ENCODE measurements at places on chromosomes 7 and 10. TPM values are rescaled to one million over a fixed set of nuclear protein-coding genes. Genes with fewer than 3 reads are reported as not detected.

DNA sequence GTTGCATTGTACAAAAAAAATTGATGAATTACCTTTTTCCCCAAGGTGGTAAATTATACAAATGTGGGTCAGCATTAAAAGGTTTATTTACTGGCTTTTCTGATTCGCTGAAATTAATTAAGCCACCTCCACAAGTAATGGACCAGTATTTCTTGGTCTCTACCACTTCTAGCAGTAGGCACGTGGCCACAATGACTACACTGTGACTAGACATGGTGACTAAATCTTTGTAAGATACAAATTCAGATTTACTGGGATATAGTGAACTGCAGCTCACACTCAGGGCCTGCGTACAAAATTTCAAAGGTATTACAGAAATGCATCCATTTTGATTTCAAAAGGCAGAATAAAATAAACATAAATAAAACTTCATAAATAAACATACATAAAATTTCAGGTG lies 10.9 kb downstream of the HPSE2 start:
- DNase-seq = no peak

- no peak for DNase-seq
Measured at GRCh38 chr7:107660381-107661080, at the start of gene SLC26A4. Gene SLC26A4 (plus strand): TSS chr7:107660828. CDS start chr7:107661642, 814 bp downstream.

DNA sequence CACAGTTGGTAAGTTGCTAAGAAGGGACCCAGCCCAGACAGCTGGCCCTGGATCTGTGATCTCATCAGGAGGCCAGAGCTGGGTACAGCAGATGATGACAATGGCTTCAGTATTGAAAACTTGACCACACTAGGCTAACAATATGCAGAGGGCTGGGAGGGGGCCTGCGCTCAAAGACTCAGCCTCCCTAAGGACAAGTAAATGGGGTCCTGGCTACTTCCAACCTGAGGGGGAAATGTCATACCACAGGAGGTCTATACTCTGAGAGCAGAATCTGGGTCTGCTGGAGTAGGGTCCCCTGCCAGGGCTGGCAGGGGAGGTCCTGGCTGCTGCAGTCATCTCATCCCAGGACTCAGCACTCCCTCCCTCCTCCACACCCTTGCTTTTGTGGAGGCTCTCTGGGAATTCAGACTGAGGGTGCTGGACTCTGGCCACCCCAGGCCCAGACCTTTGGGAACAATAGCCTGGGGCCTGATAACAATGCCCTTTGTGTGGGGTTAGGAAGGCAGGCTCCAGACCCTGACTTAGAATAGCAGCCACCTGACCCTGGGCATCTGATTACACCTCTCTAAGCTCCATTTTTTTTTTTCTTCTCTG lies 1.4 kb downstream of the FXYD4 start:
- no peak for DNase-seq

DNA sequence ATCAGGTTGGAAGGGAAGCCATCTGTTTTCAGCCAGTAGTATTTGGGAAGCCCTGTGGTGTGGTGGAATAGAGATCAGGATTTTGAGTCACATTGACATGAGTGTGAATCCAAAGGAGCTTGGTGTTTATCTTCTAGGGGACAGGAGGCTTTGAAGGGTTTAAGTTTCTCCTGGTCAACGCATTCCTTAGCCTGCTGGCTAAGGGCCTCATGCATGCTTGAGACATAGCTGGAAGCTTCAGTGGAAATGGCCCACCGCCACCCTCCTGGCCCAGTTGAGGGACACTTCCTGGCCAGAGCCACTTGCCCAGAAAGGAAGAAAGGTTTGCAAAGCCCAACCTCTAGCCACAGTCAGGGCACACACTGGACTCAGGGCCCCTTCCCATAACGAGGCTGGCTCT lies 70.9 kb downstream of the CDK1 start:
- DNase-seq = no peak

- no peak for DNase-seq
Measured at GRCh38 chr7:73345951-73346350, 18.0 kb downstream of the FKBP6 start.

GRCh38 chr10:3222626-3223025 lies 50.0 kb upstream of the PITRM1 start:
- no peak for DNase-seq

GRCh38 chr10:73357166-73357565 lies 1.5 kb downstream of the CFAP70 start:
- DNase-seq = no peak

DNA sequence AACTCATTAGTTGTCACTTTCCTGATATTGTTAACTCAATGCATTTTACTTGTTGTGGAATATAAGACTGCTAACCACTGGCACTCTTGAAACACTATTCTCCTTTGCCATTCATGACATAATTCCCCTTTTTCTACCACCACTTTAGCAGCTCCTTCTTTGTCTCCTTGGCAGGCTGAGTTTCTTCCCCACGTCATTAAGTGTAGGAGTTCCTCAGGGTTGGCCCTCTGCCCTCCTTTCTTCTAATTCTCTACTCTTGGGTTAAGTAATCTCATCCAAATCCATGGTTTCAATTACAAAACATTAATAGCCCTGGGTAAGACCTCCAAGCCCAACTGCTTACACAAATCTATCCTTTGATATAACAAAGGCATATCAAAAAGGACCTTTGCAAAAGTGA lies 175.1 kb downstream of the HGF start:
- no peak for DNase-seq

DNA sequence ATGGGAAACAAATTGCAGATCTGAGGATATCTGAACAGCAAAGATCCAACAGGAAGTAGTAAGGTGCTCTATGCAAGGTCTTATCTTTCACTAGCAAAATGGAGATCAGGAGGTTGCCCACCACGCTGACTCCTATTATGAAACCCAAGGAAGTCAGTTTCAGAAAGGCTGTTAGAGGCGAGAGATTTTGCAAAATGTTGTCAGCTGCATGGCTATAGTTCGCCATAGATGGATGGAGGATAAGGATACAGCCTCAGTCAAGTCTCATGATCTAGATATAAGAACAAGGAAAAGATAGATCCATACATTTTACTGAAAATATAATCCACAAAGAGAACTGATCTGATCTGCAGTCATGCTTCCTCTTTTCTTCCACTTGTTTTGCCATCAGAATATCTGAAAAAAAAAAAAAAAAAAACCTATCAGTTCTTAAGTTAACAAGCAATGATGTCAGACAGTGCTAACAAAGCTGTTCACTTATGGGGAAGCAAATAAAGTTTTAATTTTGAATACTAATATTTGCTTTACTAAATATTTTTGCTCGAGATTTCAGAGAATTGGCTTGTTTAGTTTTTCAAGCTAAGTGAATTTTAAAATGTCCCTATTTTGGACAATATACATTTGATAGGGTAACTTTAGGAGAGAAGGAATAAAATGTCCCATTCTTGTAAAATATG lies 2.0 kb downstream of the GPR85 start:
- DNase-seq = no peak

- DNase-seq = no peak
Measured at GRCh38 chr7:71354716-71355115, 222.8 kb downstream of the GALNT17 start.

DNA sequence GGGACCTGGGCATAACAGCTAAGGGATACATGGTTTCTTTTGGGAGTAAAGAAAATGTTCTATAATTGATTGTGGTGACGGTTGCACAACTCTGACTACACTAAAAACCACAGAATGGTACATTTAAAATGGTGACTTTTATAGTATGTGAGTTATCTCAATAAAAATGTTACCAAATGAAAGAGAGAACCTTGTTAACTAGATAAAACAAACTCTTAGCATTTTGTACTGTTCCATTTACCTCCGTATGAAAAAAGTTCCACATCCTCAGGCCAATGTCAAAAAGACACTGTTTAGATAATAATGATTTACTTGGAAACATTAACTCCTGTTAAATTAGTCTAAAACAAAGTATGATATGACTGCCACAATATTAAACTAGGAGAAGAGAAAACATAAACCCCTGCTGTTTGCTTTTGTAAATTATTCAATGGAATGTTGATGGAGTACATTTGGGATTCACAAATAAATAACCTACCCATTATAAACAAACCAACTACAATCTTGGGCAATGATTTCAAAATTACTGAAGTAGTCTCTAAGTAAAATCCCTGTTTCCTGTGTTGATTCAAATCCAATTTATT lies 60.7 kb downstream of the SMURF1 start:
- DNase-seq = no peak

DNA sequence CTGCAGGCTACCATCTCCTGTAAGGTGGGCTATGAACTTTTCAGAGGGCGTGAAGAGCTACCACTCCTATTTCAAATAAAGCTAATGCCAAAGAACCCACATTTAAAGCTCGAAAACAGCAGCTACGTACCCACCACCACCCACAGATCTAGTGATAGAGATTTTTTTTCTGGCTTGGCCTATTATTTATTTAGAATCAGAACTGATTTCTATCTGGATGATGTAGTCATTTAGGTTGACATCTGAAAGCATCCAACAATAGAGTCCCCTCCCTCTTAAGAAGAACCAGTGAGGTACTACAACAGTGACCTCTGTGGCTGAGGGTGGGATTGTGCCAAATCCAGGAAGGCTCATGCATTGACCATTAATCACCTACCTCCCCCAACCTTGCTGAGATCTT lies 113.8 kb upstream of the ADO start:
- DNase-seq = no peak

DNA sequence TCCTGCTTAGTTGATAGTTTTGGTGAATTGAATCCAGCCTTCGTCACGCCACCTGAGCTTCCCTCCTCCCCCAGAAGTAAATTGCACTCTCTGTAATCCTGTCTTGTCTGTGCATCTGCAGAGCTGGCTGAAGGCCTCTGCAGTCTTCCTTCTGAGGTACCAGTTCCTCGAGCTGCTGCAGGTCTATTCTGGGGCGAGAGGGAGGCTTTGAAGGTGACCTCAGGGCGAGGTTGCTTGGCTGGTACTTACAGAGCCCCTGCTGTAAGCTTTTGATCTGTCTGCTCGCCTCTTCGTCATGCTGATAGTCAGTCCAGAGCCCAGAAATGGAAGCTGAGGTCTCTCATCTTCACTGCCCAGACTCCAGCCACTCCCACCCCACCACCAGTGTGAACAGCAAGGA lies 513.6 kb upstream of the FOXK1 start:
- no peak for DNase-seq

DNA sequence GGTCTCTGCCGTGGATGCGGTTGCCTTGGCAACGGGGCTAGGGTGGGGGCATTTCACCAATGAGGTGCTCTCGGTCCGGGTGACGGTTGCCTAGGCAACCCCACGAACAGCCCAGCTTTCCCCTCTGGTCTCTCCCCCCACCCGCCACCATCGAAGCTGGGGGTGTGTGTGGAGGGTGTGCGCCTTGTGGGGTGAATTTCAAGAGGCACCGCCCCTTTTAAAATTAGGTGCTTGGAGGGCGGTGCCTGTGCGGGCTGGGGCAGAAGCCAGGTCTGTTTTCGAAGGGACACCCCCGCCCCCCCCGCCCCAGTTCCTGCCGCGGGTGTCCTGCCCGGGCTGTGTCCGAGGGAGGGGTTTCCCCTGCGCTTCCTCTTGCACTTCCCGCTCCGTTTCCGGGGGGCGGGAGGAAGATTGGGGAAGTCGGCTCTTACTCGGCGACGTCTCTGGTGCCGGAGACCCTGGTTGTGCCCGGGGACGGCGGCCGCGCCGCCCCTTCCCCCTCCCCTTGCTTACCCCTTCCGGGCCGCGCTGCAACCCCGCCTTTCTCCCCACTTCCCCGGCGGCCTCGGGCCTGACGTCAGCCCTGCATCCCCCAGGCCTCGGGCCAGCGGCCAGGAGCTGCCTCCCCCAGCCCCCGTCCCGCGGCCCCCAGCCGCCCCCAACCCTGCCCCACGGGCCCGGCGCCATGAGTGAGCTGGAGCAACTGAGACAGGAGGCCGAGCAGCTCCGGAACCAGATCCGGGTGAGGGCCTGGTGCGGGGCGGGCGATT lies 2.2 kb downstream of the GNB2 start:
- no peak for DNase-seq

GRCh38 chr10:71589617-71590551 lies 129.7 kb downstream of the C10orf105 start:
- no peak for DNase-seq

DNA sequence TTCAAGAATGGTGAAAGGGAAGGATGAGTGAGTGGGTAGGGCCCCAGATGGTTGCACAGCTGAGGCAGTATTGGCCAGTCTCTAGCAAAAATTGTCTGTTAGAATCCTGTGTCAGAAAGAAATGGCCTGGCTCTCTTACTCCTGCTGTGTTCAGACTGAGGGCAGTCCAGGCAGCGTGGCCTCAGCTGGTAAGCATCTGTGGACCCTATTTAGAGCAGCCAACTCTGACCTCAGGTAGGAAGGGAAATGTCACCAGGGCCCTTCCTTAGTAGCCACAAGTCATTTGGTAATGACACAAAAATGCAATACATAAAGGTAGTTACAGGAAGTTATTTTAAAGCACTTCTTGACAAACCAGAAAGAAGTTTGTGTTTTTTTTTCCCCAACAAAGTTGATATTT lies 1194.7 kb downstream of the CNTNAP2 start:
- no peak for DNase-seq

The GNAT3 gene
- total RNA-seq = not detected

The AS3MT gene
- total RNA-seq = 4.4 TPM

The CAMK2B gene
- 0.68 TPM for total RNA-seq

The TMEM229A gene
- total RNA-seq = not detected

The CNNM1 gene
- 0.62 TPM for total RNA-seq

The LCOR gene
- total RNA-seq = 27.2 TPM

The EBLN1 gene
- not detected for total RNA-seq

The GATA3 gene
- total RNA-seq = 7.2 TPM

The AGMO gene
- total RNA-seq = 0.04 TPM

Data from kidney epithelial cell (primary cell).